Activated naive CD4-positive, alpha-beta T cell treated with anti-CD3 and anti-CD28 coated beads, Interleukin-2, amount 50 U/mL, for 16 hours (primary cell): ENCODE measurements at places on chromosomes 1 and 21.
A peak's percentile ranks its signal among the peaks of the same experiment; 100 is the strongest.

- no peak for DNase-seq
Observed at GRCh38 chr1:18145851-18146618, 38.4 kb downstream of the IGSF21 start.

GRCh38 chr1:227768125-227768439 lies 32.8 kb downstream of the SNAP47 start:
- no peak for DNase-seq

GRCh38 chr1:101236516-101237228 lies at the start of gene S1PR1:
Gene S1PR1, plus strand, starts transcription at chr1:101237019. Its CDS starts 1,966 bp downstream, at chr1:101238985.
- peak; percentile 73 for DNase-seq

DNA sequence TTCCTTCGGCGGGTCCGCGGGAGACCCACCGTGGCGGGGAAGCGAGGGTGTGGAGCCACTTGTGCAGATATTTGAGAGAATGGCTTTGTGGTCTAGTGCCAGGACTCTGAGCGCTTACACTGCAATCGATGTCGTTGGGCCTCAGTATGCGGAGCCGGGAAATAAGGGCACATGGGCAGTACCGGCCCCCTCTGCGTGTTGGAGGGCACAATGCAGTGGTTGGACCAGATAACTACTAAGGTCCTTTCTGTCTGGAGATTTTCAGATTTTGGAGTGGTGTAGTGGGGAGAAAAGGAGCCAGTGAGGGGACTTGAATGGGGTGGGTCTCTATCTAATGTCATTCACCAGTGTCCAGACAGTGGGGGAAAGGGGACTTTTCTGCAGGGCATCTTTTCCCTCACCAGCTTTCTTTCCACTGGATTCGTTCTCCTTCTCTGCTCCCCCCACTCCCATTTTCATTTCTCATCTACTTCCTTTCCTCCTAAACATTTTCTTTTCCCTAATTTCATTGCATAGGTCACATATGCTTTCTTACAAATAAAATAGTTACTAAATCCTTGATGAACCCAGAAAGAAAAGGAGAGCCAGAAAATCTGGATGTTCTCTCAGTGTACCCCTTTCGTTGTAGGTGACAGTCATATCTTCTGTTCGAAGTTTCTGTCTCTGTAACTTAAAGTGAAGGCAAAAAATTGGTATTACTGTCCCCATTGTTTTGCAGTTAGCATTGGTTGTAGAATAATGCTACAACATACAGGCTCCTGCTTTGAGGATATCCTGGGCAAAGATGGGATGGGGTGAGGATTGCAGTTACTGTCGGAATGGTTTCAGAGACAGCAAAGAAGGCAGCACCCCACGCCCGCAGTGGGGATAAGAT lies 1.4 kb downstream of the ATF3 start:
- no peak for DNase-seq

DNA sequence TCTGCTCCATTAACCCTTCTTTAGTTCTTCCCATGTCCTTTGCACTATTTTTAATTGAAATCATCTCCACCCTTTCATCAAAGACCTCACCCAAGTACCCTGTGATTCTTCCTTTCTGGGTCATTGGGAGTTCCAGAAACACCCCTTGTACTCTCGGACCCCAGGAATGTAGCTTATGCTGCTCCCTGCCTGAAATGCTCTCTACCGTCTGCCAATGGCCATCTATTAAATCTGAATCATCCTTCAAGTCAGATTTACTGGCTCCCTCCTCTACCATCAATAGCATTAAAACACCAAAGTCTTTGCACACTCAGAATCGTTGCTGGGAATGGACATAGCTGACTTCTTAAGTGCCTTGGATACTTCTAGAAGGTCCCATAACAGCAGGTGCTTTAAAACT lies 73.2 kb upstream of the GADD45A start:
- DNase-seq, result no peak

- DNase-seq, result peak; percentile 9
Observed at GRCh38 chr21:45536301-45537081, 5.7 kb downstream of the SLC19A1 start.

DNA sequence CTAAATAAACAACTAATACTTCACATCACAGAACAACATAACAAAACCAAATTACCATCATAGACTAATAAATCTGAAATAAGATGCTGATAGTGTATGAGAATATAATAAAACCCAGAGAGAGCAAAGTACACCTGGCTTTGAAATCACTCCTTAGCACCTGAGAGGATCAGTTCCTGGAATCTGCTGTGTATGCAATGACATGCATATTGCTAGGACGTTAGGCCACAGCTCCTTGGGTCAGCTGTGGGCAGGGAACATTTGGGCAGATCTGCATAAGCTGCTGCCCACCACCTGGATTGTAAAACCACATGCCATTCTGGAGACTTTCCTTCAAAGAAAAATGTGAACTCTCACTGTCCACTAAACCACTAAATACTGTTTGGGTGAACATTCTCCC lies 81.1 kb downstream of the NR5A2 start:
- DNase-seq, result no peak

GRCh38 chr1:222794656-222795474 lies 20.0 kb upstream of the DISP1 start:
- no peak for DNase-seq

DNA sequence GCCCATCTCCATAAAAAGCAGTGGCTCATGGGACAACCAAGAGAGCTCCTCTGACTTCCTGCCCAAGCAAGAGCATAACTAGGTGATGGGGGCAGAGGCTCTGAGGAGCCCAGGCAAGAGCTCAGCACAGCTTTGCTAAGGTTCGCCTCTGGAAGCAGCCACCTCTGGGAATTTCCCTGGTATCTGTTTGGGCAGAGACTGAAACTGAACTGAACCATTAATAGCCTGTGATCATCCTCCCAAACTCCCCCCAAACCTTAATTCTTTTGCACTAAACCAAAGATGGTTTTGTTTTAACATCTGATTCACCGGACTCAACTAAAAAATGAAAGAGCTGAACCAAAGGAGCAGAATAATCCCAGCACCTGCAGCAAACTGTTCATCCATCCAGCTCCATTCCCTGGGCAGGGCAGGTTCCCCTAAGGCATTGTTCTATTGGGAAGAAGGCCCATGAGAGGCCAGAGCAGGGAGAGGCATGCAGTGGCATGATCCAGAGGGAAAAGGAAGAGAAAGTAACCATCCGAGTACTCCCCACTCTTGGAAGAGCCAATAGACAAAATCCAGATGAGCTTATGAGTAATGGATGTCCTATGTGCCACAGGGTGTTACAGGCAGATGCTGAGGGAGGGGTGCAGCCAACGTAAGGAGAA lies 77.8 kb upstream of the KAZN start:
- no peak for DNase-seq

- DNase-seq, result no peak
Observed at GRCh38 chr1:173297798-173298391, 90.8 kb upstream of the TNFSF4 start.

GRCh38 chr1:241560146-241560848 lies 28.1 kb downstream of the KMO start:
- no peak for DNase-seq

- DNase-seq, result no peak
Observed at GRCh38 chr1:49060766-49061165, 284.1 kb upstream of the BEND5 start.

- no peak for DNase-seq
Observed at GRCh38 chr1:173798078-173798477, 26.4 kb upstream of the DARS2 start.

GRCh38 chr1:244945109-244945671 lies 80.8 kb upstream of the HNRNPU start:
- DNase-seq, result no peak

DNA sequence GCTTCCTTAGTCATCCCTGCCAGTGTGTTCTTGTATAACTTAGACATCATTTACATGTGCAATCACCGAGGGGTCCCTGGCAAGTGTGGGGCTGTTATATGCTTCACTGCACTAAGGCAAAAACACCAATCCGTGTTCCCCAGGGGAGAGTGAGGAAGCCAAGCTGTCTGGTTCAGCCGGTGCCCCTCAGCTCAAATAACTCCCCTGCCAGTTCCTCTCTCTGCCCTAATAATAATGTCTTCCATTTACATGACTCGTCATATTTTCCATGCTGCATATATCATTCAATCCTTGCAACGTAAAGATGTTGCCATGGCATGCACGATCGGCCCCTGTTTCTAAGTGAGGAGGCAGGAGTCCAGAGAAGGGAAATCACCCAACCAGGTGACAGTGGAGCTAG lies 24.4 kb upstream of the NDC1 start:
- no peak for DNase-seq

- DNase-seq, result no peak
Observed at GRCh38 chr1:18951416-18951815, 5.1 kb downstream of the IFFO2 start.

GRCh38 chr1:96364576-96364975 lies 357.0 kb upstream of the PTBP2 start:
- DNase-seq, result no peak

- DNase-seq, result no peak
Observed at GRCh38 chr1:169103480-169103893, 3.0 kb upstream of the ATP1B1 start.

- DNase-seq, result no peak
Observed at GRCh38 chr1:162561616-162562469, at the start of gene UAP1. Gene UAP1, plus strand, starts transcription at chr1:162561722. Its CDS starts 4,347 bp downstream, at chr1:162566069.

GRCh38 chr1:35298464-35298863 lies 30.0 kb downstream of the ZMYM4 start:
- peak; percentile 14 for DNase-seq

GRCh38 chr1:17438318-17439249 lies 893 bp downstream of the RCC2 start:
- peak; percentile 78 for DNase-seq

DNA sequence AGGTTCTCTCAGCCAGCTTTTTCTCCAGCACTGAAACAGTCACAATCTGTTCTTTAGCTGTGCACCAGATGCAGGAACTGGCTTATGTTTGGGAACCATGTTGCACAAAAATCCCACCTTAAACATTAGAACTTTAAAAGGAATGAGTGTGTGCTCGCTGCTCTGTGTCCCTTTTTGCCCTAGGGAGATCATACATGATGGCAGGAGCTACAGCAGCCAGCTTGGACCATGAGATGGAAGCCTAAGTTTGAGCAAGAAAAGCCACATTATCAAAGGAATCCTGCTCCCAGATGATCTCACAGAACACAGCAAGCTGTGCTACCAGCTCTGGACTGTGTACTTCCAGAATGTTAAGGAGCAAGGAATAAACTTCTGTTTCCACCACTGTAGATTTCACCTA lies 3.5 kb downstream of the ZBTB17 start:
- DNase-seq, result no peak

DNA sequence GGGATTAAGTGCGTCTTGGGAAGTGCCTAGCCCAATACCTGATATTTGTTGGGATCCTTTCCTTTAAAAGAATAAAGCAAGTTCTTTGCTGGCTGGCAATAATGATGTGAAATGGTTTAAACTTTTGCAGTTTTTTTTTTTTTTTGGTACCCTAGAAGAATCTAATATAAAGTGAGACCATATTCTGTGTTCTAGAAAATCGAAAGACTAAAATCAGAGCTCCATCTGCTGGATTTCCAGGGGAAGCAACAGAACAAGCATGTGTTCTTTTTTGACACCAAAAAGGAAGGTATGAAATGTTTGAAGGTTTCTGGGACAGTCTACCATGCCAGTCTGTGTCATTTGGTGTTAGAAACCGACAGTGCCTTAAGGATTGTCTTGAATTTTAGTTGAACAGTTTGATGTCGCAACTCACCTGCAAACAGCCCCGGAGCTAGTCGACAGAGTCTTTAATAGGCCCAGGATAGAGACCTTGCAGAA lies 6.4 kb downstream of the UTP11 start:
- no peak for DNase-seq

DNA sequence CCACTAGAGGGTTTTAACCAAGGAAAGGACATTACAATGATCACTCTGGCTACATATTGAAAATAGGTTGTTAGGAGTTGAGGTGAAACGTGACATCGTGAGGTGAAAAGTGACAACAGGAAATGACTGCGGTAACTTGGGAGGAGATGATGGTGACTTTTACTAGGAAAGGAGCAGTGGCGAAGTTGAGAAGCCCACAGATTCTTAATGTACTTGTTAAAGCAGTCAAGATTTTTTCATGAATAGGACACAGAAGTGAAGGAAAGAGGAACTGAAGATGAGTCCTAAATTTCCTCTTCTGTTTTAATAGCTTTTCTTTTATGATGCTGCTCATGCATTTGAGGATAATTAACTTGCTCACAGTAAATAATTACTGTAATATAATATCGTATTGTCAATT lies 59.5 kb downstream of the OMA1 start:
- no peak for DNase-seq

DNA sequence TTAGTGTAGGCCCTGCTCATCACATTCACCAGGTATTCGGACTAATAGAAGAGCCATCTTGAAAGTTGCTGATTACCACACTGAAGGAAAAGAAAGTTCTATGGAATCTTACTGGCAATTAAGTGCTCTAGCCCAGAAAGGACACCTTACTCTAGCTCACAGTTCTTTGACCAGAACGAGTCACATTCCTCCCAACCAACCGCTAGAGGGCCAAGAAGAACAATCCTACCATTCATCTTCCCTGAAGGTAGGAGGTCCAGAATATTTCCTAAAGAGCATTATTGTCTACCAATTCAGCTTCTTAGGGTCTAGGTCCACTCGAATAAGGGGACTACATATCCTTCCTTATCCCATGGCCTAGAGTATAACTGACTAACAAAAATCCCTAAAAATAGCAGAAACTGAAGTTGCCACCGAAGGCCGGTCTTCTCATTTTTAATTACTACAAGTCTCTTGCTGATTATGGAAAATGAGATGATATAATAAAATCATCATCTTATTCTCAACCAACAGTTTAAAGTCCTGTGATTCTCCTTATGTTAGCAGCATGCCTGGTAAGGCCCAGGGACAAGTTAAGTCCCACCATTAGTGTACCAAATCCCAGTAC lies 2.7 kb upstream of the FMO1 start:
- no peak for DNase-seq

DNA sequence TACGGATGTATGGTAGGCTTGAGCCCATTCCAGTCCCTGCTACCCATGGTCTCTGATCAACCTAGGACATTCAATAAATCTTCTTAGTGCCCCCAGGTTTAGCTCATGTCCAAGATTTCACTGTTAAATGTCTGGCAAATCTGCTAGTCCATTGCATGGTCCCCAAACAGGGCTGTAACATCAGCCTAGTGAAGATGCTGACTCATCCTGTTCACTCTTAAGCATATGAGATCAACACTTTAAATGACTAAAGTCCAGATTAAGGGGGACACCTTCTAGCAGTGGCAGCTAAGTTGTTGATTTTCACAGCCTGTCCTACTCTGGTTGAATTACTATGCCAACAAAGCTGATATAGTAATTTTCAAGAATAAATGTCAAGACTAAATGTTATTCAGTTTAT lies 46.5 kb upstream of the NUF2 start:
- no peak for DNase-seq
